ENCODE measurements at places on chromosomes 1 and 21.
A peak's percentile ranks its signal among the peaks of the same experiment; 100 is the strongest.

DNA sequence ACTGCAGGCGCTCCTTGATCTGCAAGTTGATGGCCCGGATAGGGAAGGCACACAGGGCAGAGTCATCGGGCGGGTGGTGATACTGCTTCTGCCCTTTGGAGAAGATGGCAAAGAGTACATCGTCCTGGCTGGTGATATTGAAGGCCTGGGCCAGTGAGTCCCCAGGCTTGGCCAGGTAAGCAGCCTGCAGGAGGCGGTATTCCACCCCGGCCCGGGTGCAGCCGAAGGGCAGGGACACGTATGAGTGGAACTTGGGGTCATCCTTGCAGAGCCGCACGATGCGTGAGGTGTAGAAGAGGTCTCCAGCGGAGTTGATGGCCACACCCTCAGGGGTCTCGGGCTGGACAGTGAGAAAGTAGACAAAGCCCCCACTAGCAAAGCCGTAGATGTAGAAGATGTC lies 27.4 kb downstream of the PLXNA2 start:
- no peak overlapping the region for H3K27ac ChIP-seq
- peaks cover 7% of the 10 kb centered on the region for H3K4me1 ChIP-seq
- H3K36me3 ChIP-seq, result peaks cover 4% of the 10 kb centered on the region

DNA sequence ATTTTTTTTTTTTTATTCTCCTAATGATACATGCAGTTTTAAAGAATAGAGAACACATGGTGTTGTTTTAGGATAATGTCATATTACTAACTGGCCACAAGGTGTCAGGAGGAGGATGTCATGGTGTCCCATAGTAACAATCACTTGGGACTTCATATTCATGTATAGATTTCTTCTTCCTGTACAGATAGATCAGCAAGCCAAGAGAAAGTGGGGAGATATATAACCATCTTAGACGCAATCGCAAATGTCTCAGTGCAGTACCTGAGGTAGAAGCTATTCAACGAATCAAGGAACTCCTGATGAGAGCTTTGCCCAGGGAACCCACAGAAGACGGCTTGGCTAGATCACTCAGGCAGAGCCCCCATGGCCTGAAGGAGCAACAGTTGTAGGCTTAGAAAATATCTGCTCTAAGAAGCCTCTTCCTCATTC lies 12.3 kb downstream of the OR2T11 start:
- no peak overlapping the region for H3K27ac ChIP-seq
- DNase-seq, result peak; percentile 17
- no peaks in the 10 kb centered on the region for H3K27me3 ChIP-seq

GRCh38 chr1:119779869-119780356 lies 11.2 kb upstream of the HMGCS2 start:
- peaks cover 3% of the 10 kb centered on the region for H3K27me3 ChIP-seq
- no peaks in the 10 kb centered on the region for H3K36me3 ChIP-seq
- no peak overlapping the region for H3K27ac ChIP-seq
- H3K4me3 ChIP-seq, result no peak overlapping the region
- H3K4me1 ChIP-seq, result no peaks in the 10 kb centered on the region

- H3K36me3 ChIP-seq, result peaks cover 12% of the 10 kb centered on the region
- H3K4me3 ChIP-seq, result no peak overlapping the region
- no peaks in the 10 kb centered on the region for H3K27me3 ChIP-seq
- no peak overlapping the region for H3K27ac ChIP-seq
- DNase-seq, result no peak
Observed at GRCh38 chr1:193658081-193658480, 471.7 kb upstream of the B3GALT2 start.

DNA sequence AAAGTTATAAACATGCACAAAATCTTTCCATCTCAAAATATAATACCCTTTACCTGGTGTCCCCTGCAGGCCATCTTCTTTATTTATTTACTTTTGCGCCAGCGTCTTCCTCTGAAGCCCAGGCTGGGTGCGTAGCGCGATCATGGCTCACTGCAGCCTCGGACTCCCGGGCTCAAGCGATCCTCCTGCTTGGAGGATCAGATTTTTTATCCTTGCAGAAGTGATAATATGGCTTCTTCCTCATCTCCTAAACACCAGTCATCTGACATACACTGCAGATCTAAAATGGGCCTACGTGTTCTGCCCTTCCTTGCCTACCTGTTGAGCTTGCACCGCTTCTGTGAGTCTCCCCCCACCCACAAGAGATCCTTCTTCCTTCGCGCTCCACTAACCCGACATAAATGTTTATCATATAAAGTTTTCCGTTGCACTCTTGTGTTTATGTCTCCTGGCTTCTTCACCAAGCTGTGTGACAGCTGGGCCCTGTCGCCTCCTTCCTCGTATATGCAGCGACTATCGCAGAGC lies 506 bp upstream of the SRP9 start:
- no peak for DNase-seq
- no peak overlapping the region for H3K4me3 ChIP-seq
- H3K27me3 ChIP-seq, result no peaks in the 10 kb centered on the region
- H3K36me3 ChIP-seq, result peaks cover 5% of the 10 kb centered on the region
- peaks cover 18% of the 10 kb centered on the region for H3K4me1 ChIP-seq

DNA sequence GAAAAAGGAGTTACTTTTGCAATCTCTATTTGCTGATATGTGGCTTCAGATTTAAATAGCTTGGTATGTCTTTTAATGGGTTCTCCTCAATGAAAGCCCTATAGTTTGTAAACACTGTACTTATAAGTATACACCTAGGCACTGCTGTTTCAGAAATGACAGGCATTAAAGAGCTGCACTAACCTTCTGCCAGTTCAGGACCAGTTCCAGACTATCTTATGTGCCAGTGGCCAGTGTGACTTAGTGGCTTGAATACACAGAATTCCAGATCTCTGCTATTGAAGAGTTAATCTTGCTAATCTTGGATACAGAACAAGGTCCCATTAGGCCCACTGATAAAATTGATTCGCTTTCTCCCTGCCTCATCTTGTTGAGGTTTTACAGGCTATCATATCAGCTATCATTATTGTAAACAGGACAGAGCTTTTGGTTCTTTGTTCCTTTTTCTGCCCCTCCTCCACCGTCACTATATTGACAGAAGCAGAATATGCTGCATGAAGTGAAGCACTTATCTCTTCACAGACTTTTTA lies 337.5 kb downstream of the LRRIQ3 start:
- no peak overlapping the region for H3K27ac ChIP-seq
- H3K4me1 ChIP-seq, result no peaks in the 10 kb centered on the region
- DNase-seq, result no peak
- H3K4me3 ChIP-seq, result no peak overlapping the region

DNA sequence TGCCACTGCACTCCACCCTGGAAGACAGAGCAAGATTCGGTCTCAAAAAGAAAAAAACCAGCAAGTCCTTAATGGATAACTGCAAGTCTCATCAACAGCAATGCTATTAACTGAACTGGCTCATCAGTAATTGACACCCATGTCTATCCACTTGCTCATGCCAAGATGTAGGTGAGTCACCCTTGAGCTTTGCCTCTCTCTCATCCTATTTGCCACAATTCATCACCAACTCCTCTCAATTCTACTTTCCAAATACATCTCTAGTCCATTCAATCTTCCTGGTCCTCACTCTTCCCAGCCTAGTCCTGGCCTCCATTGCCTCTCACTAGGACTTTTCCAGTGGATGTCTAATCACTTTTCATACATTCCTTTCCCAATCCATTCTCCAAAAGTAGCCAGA lies 103.7 kb upstream of the PRMT6 start:
- DNase-seq, result no peak
- H3K4me1 ChIP-seq, result no peaks in the 10 kb centered on the region
- no peak overlapping the region for H3K4me3 ChIP-seq
- H3K36me3 ChIP-seq, result no peaks in the 10 kb centered on the region
- peaks cover 11% of the 10 kb centered on the region for H3K27me3 ChIP-seq
- no peak overlapping the region for H3K27ac ChIP-seq

GRCh38 chr1:227073786-227074185 lies 133.7 kb downstream of the COQ8A start:
- no peaks in the 10 kb centered on the region for H3K36me3 ChIP-seq
- H3K4me3 ChIP-seq, result no peak overlapping the region
- no peak for DNase-seq
- H3K27ac ChIP-seq, result no peak overlapping the region

DNA sequence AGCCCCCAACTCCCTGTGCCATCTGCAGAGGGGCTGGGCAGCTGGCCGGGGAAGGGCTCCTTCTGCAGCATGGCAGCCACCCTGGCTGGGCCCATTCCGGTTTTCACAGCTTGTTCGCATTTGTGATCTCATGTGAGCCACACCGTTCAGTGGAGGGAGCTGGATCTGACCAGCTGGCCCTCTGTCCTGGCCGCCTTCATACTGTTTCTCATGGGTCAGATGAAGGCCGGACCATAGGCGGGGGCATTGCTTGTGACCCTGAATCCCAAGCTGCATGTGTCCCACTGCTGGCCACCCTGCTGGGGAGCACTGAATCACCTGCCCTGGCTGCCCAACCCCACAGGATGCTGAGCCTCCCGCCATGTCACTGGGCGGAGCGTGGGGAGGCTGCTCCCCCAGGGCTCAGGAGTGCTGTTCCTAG lies 36.4 kb upstream of the PRSS38 start:
- H3K4me3 ChIP-seq, result no peak overlapping the region
- no peaks in the 10 kb centered on the region for H3K36me3 ChIP-seq
- H3K27me3 ChIP-seq, result no peaks in the 10 kb centered on the region
- H3K27ac ChIP-seq, result no peak overlapping the region
- H3K4me1 ChIP-seq, result peaks cover 9% of the 10 kb centered on the region

- no peak overlapping the region for H3K27ac ChIP-seq
- DNase-seq, result no peak
- peaks cover 15% of the 10 kb centered on the region for H3K27me3 ChIP-seq
- no peak overlapping the region for H3K4me3 ChIP-seq
Observed at GRCh38 chr1:57102561-57103326, 136.9 kb upstream of the C8B start.

DNA sequence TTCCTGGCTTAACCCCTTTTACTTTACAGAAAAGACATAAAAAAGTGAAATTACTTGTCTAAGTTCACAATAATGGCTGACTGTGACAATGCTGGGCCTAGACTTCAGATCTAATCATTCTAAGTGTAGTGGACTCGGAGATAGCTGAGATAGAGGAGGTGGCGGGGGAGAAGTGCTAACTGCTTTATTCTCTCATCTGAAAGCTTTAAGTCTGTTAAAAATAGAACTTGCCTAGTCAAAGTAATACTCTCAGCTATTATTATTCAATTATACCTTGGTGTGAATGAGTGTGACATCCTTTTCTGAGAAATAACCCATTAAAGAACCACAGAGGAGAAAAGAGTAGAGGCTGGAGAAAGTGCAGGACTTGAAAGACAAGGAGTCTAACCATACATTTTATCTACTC lies 96.1 kb upstream of the OLIG2 start:
- peak overlapping the region; percentile 66 for H3K27ac ChIP-seq
- no peak overlapping the region for H3K4me3 ChIP-seq
- no peak for DNase-seq
- peaks cover 40% of the 10 kb centered on the region for H3K4me1 ChIP-seq
- no peaks in the 10 kb centered on the region for H3K27me3 ChIP-seq
- peaks cover 17% of the 10 kb centered on the region for H3K36me3 ChIP-seq

DNA sequence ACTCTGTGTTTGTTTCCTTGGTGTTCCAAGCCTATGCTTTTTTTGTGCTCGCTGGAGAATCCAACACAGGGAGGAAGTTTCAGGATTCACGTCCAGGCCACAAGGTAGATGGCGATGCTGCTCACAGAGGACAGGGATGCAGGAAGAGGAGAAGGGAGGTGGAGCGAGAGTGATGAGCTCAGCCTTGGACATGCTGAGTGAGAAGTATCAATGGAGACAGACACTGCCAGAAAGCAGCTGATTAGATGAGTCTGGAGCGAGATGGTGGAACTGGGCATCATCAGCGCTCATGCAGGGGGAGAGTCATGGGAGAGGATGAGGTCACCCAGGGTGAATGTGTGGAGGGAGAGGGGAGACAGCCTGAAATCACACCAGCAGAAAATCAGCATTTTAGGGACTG lies 110.0 kb downstream of the GLUL start:
- no peak overlapping the region for H3K4me3 ChIP-seq
- no peaks in the 10 kb centered on the region for H3K27me3 ChIP-seq
- no peak overlapping the region for H3K27ac ChIP-seq

- no peaks in the 10 kb centered on the region for H3K4me1 ChIP-seq
- peaks cover 4% of the 10 kb centered on the region for H3K36me3 ChIP-seq
- H3K27me3 ChIP-seq, result no peaks in the 10 kb centered on the region
- no peak for DNase-seq
Observed at GRCh38 chr1:189141056-189141455, 1336.6 kb downstream of the BRINP3 start.

DNA sequence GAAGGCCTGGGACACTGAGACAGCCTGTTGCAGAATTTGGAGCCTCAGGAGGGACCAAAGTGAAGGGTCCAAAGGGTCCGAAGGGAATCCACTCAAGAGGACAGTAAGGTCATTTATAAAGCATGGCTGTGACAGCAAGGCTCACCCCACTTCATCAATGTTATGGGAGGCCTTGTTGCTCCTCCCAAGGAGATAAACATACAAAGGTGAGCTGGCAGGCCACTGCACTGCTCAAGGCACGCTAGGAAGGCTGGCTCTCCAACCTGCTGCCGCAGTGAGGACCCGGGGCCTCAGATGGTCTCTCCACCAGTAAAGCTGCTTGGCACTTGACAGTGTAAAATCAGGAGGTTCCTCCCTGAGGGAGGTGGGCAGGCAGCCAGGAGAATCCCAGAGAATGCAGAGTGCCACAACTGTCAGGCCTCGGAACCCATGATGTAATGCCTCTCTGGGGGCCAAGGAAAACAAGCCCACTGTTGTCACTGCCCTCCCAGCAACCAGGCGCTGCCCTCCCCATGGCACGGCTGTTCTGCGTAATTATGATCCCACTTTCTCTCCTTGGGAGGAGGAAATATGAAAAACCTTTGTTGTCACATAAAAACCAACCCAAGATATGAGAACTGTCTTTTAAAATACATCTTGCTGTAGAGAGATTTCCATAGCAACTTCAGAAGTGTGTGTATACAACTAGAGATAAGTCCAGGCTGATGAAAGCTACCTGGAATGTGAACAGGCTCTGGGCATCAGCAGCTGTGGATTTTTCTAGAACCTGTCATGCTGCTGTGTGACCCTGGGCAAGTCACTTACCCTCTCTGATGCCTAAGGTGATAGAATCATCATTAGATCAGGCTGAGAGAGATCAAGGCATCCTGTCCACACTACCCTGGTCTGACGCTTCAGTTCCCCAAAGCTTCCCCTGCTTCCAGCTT lies 102.5 kb downstream of the KCNN3 start:
- peaks cover 2% of the 10 kb centered on the region for H3K4me1 ChIP-seq
- DNase-seq, result no peak
- no peaks in the 10 kb centered on the region for H3K27me3 ChIP-seq
- H3K27ac ChIP-seq, result no peak overlapping the region

Data from naive thymus-derived CD8-positive, alpha-beta T cell (primary cell).